Activated T-cell treated with anti-CD3 and anti-CD28 coated beads, Interleukin-2, amount 50 U/mL, for 72 hours (primary cell): ENCODE measurements at places on chromosomes 13 and 19.

GRCh38 chr19:55112777-55113569, 4.5 kb downstream of the PPP1R12C start:
- no peak for DNase-seq

- no peak for DNase-seq
Observed at GRCh38 chr19:45785097-45785496, 2.8 kb upstream of the DMPK start.

GRCh38 chr19:18464646-18465045, 26.7 kb upstream of the ISYNA1 start:
- DNase-seq: no peak

- no peak for DNase-seq
Observed at GRCh38 chr13:31956980-31957644, 74.5 kb upstream of the FRY start.

GRCh38 chr13:24307211-24308067, 1.9 kb upstream of the C1QTNF9 start:
- no peak for DNase-seq

GRCh38 chr13:75985132-75985531, 349.0 kb downstream of the LMO7 start:
- no peak for DNase-seq

GRCh38 chr13:27409013-27409412, 15.4 kb upstream of the GTF3A start:
- no peak for DNase-seq

GRCh38 chr13:44692173-44692713, 116.1 kb upstream of the TSC22D1 start:
- DNase-seq: no peak

DNA sequence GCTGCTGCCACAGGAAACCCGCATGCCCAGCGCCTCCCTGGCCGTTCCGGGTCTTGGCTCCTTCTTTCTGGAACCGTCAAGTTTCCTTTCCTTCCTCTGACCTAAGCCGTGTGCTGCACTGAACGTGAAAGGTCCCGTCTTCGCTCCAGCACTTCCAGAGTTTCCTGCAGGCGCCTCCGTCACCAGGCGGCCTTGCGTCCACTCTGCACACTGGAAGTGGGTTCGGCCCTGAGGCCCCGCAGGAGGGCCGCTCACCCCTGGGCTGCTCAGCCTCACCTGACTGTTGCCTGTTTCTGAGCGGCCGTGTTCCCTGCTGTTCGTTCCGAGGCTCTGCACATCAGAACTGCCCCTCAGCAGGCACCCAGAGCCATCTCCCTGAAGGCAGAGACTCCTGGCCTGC, 12.3 kb upstream of the MEX3D start:
- DNase-seq: no peak

DNA sequence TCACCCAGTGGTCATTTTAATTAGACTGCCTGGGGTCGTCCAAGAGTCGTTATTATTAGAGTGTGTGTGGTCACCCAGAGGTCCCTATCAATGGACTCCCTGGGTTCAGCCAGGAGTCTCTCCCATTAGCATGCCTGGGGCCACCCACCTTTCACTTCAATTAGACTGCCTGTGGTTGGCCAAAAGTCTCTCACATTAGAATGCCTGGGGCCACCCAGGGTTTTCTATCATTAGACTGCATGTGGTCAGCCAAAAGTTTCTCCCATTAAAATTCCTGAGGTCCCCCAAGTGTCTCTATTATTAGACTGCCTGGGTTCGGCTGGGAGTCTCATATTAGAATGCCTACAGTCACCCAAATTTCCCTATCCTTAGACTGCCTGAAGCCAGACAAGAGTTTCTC, 1472.6 kb downstream of the UQCRFS1 start:
- no peak for DNase-seq

DNA sequence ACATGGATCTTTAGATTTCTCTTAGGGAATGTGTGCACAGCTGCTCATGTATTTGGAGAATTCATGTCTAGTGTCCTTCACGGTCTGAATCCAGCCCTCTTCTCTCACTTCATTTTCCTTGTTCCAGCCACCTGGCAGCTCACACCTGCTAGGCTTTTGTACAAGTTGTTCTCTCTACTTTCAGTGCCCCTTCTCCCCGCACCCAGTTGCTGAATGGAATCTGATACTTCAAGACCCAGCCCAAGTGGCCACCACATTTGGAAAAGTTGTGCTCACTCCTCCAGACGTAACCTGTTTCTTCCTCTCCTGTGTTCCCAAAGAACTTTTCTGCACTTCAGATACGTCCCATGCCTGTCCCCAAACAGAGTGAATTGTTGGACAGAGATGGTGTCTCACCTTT, 235.6 kb downstream of the SHISA2 start:
- no peak for DNase-seq

- DNase-seq: no peak
Observed at GRCh38 chr19:768424-768823, 17.5 kb downstream of the MISP start.

DNA sequence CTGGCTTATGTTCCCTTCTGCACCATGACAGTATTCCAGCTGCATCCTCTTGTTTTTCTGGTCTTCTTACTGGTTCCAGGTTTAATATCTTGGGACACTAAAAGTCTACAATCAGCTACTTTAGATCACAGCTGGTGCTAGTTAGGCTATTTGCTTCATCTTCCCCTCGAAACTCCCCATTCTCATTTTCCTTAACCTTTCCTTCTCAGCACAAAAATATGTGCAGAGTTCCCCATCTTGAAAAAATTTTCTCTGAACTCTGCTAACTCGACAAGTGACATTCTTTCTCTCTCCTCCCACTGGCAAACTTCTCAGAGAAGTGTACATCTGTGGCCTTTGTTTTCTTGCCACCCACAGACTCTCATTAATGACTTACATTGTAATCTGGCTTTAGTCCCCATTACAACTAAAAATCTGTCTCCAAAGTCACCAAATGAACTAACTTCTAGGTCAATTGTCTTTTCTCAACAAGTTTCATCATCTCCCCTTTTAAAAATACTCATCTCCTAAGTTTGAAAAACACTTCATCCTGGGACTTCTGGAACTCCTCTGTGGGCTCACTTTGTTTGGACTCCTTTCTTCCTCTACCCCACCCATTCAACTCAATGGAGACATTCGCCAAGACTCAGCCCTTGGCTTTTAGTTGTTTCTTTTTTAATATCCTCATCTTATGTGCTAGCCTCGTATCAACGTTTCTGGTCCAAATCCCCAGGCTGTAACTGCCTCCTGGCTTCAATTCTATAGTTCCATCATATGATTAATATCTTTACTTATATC, 7.1 kb upstream of the KL start:
- no peak for DNase-seq

DNA sequence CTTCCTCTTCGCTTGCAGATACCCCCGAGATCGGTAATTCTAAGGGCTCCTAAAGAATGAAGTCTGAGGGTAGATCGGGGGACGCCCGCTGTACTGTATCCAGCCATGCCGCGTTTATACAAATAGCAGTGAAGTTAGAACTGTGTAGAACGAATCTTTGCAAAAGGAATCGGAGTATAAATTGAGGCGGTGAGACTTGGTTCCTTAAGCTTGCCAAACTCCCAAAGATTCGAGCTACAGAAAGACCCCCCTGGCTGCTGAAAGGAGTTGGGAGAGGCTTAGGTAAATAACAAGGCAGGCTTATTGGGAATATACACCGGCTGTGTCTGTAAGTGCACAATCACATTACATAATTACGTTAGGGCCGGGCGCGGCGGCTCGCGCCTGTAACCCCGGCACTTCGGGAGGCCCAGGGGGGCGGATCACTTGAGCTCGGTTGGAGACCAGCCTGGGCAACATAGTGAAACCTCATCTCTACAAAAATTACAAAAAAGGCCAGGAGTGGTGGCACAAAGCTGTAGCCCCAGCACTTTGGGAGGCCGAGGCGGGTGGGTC, 12.2 kb downstream of the TMEM160 start:
- DNase-seq: no peak

- no peak for DNase-seq
Observed at GRCh38 chr13:106466691-106467426, 68.6 kb downstream of the EFNB2 start.

GRCh38 chr13:24341439-24341838, 32.1 kb downstream of the C1QTNF9 start:
- no peak for DNase-seq

- no peak for DNase-seq
Observed at GRCh38 chr13:41909506-41909905, 51.4 kb downstream of the VWA8 start.

GRCh38 chr13:22032905-22033304, 362.0 kb downstream of the FGF9 start:
- DNase-seq: no peak

DNA sequence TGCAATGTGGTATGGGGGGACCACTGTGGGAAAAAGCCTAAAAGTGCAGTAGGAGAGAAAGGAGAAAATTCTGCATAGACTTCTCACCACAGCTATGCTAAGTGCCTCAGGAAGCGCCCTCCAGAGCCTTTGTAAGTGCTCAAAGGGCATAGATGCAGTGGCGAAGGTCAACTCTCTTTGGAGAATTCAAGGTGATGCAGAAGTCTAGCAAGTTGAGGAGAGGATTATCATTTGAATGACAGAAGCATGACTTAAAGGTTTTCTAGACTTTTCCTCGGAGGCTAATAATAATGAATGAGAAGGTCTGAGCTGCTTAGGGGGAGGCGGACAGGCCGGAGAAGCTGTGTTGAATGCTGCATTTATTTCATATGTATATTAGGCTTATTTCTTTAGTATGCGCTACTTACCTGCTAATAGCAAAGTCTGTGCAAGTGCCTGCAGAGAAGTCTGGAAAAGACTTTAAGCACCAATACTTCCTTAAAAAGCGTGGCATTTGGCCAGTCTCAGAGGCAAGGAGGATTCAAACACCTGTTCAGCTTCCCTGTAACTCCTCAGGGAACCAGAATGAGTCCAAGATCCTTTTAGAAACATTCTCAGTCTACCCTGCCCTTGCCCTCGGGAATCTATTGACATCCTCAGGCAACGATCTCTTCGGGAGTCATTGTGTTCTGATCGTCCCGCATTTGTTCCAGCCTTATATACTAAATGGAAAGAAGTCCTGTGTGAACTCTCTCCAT, 56.2 kb downstream of the FLT1 start:
- DNase-seq: no peak

GRCh38 chr19:1691589-1692290, 39.3 kb upstream of the TCF3 start:
- DNase-seq: no peak

GRCh38 chr13:36421447-36421846, 10.8 kb upstream of the CCNA1 start:
- peak; percentile 12 for DNase-seq

- DNase-seq: no peak
Observed at GRCh38 chr13:45479661-45480060, 14.9 kb downstream of the COG3 start.

- no peak for DNase-seq
Observed at GRCh38 chr13:49858178-49858856, 65.8 kb upstream of the KPNA3 start.

DNA sequence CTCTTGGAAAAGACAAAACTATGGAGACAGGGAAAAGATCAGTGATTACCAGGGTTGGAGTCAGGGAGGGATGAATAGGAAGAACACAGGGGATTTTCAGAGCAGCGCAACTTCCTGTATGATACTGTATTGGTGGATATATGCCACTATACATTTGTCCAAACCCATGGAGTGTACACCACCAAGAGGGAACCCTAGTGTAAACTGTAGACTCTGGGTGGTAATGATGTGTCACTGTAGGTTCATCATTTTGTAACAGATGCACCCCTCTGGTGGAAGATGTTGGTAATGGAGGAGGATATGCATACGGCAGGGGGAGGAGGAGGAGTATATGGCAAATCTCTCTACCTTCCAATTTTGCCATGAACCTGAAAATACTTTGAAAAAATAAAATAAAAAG, 68.1 kb downstream of the UFM1 start:
- DNase-seq: peak; percentile 4

GRCh38 chr13:84366506-84366905, 484.2 kb upstream of the SLITRK1 start:
- DNase-seq: no peak

- DNase-seq: no peak
Observed at GRCh38 chr19:47464675-47465419, 6.8 kb downstream of the SLC8A2 start.

DNA sequence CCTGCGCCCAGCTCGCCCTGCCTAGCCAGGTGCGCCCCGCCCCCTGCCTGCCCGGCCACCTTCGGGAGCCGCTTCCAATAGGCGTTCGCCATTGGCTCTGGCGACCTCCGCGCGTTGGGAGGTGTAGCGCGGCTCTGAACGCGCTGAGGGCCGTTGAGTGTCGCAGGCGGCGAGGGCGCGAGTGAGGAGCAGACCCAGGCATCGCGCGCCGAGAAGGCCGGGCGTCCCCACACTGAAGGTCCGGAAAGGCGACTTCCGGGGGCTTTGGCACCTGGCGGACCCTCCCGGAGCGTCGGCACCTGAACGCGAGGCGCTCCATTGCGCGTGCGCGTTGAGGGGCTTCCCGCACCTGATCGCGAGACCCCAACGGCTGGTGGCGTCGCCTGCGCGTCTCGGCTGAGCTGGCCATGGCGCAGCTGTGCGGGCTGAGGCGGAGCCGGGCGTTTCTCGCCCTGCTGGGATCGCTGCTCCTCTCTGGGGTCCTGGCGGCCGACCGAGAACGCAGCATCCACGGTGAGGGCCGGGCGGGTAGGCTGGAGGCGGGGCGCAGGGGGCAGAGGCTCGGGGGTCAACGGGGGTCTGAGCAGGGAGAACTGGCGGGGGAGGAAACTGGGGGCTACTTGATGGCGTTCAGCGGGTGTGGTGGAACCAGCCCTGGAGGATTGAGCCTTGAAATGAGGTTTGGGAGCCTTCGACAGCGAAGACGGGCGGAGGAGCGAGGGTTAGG, at the start of gene SPINT2:
TSS of gene SPINT2 (plus strand) at position 88 of the 727 bp plus-strand sequence. CDS start at position 408, 320 bp downstream.
- peak; percentile 60 for DNase-seq

DNA sequence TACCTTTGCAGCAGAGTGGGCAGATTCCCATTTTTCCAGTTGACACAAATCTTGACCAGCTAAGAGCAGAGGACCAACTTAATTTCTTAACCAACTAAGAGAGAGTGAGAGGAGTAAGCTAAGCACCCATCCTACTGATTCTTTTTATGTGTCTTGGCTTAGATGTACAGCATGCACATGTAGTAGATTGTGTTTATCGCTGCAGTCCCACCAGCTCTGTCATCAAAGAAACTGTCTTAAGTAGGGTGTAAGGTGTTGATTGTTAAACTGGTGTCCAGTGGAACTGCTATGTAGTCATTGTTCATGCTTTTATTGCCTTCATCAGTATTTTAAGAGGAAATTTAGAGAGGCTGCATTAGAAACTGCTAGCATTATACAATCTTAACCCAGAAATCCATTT, 9.0 kb upstream of the UFM1 start:
- DNase-seq: no peak

GRCh38 chr13:24353736-24354135, 44.4 kb downstream of the C1QTNF9 start:
- no peak for DNase-seq

GRCh38 chr13:41019578-41020347, 647 bp upstream of the ELF1 start:
- DNase-seq: no peak

- no peak for DNase-seq
Observed at GRCh38 chr13:42101821-42102585, 53.6 kb downstream of the DGKH start.
